ENCODE measurements at places on chromosomes 7 and 10.
A peak's percentile ranks its signal among the peaks of the same experiment; 100 is the strongest.

GRCh38 chr7:159078193-159078910, 66.3 kb downstream of the VIPR2 start:
- no peak for DNase-seq

DNA sequence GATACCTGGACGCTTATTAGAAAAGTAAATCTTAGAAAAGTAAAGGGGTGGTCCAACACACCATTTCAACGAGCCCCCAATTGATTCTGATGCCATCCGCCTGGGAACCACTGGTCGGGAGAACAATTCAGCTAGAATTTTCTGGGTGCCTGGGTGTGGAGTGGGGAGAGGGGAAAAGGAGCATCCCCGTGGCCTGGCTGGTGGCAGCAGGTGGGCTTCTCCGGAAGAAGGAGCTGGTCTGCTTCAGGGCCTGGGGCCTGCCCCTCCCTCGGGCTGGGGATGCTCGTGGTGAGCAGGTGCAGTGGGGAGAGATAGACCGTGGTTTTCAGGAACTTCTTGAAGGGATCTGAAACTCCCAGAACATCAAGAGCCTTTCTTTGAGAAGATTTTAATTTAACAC, 39.9 kb upstream of the DUSP5 start:
- DNase-seq: no peak

DNA sequence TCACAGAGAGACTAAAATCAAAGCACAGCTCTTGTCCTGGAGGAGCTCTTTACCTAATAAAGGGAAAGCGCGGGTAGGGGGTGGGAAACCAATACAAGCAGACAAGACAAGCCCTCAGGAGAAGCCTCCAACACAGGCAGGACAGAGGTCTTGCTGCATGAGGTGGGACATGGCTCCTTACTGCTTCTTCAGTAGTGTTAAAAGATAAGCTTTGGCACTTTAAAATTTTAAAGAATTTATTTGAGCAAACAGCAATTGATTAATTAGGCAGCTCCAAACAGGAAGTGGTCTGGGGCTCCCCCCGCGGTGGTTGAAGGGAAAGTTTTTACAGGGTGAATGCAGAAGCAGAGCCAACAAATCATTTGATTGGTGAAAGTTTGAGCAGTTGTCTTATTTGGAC, 50.3 kb upstream of the MACC1 start:
- no peak for DNase-seq

DNA sequence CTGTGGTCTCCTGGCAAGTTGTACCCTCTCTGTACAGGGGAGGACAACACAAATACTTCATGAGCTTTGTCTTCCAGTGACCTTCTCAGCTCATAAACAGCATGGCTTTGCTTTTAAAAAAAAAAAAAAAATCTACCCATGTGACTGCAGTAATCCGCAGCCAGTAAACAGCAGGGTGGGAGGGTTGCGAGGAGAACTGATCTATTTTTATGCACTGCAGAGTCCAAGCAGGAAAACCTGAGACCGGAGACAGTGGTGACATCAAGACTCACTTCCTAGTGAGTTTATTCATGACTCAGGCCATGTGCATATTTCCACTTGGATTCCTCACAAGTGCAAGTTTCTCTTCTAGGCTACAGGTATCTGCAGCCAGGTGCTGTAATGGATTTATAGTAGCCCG, 127.9 kb downstream of the NRF1 start:
- no peak for DNase-seq

GRCh38 chr7:67301667-67302066, 305.0 kb downstream of the TYW1 start:
- DNase-seq: no peak

GRCh38 chr10:123998197-123999141, 94.9 kb downstream of the CHST15 start:
- no peak for DNase-seq

DNA sequence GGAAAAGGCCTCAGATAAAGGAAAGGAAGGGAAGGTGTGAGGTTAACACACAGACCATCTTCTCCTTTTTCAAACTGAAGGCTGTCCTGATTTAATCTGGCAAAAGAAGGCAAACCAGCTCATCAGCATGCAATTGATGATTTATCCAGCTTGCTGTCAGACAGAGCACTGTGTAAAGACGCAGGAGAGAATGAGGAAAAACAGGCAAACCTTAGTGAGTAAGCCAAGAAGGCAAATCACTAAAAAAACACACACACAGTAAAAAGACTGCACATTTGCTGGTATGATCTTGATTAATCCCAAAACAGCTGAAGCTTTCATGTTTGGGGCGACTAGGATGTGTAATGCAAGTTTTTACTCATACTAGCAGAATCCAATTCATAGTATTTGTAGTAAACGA, 65.8 kb upstream of the SKAP2 start:
- DNase-seq: no peak

GRCh38 chr10:35306852-35307251, 29.5 kb upstream of the CCNY start:
- DNase-seq: no peak

DNA sequence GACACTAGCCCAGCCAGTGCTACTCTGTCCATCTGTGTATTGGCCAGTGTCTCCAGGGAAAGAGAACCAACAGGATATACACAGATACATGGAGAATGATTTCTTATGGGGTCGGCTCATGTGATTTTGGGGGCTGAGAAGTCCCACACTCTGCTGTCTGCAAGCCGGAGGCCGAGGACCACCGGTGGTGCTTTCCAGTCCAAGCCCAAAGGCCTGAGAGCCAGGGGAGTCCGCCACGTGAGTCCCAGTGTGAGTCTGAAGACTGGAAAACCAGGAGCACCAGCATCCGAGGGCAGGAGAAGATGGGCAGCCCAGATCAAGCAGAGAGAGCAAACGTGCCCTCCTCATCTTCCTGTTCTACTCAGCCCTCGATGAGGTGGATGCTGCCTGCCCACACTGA, 71.5 kb downstream of the C10orf143 start:
- DNase-seq: no peak

DNA sequence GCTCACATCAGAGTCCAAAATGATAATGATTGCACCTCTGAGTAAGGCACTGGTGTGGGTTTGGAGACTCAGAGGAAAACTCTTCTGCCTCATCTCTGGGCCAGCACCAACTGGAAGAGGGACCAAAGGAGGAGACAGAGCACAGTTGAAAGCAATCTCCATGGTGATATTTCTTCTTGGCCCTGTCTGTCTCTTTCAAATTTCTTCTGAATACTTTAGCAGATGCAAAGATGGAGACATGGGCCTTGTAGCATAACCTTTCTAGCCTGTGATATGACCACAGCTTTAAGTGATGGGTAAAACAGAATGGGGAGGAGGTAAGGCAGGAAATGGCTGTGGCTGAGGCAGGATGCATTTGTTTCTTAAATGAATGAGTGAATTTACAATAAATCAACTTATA, 12.2 kb upstream of the GIMAP7 start:
- DNase-seq: no peak

DNA sequence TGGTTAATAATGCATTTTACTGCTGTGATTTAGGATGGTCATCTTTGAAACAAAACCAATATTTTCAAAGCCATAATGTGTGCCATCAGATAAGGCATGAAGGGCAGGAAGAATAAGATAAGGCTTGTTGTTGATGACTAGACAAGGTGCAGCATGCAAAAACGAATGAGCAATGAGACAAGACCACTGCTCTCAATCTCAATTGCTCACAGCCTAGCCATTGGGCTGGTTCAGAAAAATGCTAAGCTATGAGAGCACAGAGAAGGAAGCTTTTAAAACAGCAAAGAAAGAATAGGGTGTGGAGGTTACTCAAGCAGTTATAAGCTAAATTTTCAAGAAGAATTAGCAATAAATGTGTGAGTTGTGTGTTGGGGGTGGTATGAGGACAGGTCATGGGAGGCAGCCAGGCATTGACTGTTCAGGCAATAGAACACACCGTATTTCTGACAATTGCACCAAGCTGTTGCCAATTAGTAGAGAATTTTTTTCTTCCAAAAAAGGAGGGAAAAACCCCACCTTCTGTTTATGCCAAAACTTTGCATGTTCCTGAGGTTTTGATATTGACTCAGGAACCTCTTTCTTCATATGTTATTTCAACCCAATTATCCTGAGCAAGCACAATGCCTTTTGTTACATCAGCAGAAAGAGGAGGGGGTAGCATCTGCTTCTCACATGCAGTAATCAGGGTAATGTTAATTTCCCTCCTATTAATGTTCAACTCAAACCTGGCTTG, 276.5 kb downstream of the HDAC9 start:
- no peak for DNase-seq

DNA sequence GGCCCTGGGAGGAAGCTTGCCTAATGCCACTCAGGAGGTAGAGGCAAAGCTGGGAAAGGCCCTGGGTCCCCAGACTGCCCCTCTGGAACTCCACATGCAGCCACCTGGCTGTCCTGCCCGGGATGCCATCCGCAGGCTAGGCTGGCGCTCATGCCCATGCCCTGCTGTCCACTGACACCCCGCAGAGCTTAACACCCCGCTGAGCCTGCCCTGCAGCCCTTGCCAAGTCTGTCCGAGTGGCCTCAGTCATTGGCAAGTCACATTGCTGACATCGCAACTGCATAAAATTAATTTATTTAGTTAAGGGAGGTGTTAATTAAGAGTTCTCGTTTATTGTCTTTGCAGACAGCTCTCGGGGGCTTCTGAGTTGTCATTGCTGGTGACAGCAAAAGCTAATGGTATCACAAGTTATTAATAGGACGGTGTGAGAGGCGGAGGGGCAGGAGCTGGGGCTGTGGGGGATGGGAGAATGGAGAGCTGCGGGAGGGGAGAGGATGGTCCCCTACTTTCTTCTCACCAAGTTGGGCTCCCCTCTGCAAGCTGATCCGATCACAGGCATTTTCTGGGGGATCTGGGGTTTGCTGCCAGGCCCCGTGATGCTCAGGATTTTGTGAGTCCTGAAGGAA, 55.6 kb upstream of the PCBD1 start:
- DNase-seq: no peak

GRCh38 chr7:47145186-47145725, 436.7 kb downstream of the TNS3 start:
- no peak for DNase-seq

GRCh38 chr7:30436518-30436917, 42.1 kb downstream of the NOD1 start:
- DNase-seq: no peak

GRCh38 chr10:55272886-55273285, 471.9 kb upstream of the PCDH15 start:
- no peak for DNase-seq

- DNase-seq: no peak
Observed at GRCh38 chr10:113704637-113705343, 25.1 kb downstream of the CASP7 start.

GRCh38 chr10:112000466-112000865, 183.1 kb downstream of the GPAM start:
- DNase-seq: no peak

DNA sequence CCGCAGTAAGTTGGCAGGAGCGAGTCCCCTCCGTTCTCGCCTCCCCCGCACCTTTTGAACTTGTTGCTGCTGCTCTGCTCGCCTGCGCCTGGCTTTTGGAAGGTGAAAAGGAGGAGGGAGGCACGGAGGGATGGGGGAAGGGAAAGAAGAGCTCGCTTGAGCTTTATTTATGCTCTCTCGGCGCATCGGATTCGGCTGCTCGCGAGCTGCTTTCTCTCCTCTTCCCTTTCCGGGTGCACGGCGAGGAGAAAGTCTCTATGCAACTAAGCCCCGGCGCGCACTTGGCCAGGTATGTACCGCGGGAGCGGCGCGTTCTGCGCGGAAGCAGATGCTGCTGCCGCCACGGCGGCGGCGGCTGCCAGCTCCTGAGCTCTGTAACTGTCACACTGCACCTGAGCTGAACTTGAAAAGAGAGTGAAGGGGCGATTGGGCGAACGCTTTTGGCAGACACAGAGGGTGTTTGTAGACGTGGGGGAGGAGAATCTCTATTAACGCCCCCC, 551 bp downstream of the KCND2 start:
- DNase-seq: no peak

- no peak for DNase-seq
Observed at GRCh38 chr10:99975106-99975829, 34.5 kb downstream of the DNMBP start.

GRCh38 chr10:76871697-76872295, 765.8 kb downstream of the KCNMA1 start:
- DNase-seq: no peak

GRCh38 chr10:86644794-86645445, 9.4 kb upstream of the OPN4 start:
- no peak for DNase-seq

- DNase-seq: peak; percentile 39
Observed at GRCh38 chr10:17062955-17063484, 66.6 kb downstream of the CUBN start.

GRCh38 chr7:35333265-35333664, 79.4 kb upstream of the TBX20 start:
- DNase-seq: no peak

DNA sequence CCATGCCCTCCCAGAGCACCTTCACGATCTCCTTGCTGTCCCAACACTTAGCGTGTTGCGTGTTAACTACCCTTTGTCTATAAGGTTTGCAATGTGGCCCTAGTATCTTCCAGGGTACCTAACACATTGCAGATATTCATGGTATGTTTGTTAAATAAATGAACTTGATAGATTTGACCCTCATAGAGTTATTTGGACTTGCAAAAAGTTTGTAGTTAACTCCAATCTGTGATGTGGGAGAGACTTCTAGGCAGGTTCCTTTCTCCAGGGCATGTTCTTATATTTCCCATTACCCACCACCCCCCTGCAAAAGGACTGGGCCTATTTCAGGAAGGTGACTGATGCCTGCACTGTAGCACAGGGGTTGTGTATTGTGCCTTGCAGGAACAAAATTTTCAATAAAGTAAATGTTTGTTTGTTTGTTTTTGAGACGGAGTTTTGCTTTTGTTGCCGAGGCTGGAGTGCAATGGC, 612 bp downstream of the HILPDA start:
- DNase-seq: no peak

GRCh38 chr10:118566911-118567310, 28.5 kb downstream of the PRLHR start:
- no peak for DNase-seq

DNA sequence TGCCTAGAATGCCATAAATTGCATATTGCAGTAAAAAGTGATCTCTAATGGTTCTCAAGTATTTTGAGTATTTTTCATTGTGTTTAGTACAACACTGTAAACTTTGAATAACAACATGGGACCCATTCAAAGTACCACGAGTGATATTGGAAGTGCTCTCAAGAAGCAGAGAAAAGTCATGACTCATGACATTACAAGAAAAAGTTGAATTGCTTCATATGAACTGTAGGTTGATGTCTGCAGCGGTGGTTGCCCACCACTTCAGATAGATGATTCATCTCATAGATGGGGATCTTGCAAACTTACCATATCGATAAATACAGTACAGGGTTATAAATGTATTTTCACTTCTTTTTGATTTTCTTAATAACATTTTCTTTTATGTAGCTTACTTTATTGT, 33.9 kb downstream of the ENTPD1 start:
- DNase-seq: no peak

GRCh38 chr10:113991091-113991860, 52.4 kb upstream of the ADRB1 start:
- no peak for DNase-seq

- no peak for DNase-seq
Observed at GRCh38 chr10:53536322-53536721, 763.7 kb upstream of the MBL2 start.

- DNase-seq: no peak
Observed at GRCh38 chr7:106125417-106125816, 13.3 kb upstream of the SYPL1 start.

All from HTR-8/SVneo (cell line).